ENCODE measurements at places on chromosomes 1 and 21. TPM values are rescaled to one million over a fixed set of nuclear protein-coding genes. Genes with fewer than 3 reads are reported as not detected.
A peak's percentile ranks its signal among the peaks of the same experiment; 100 is the strongest.

GRCh38 chr1:1024149-1024770, 4.3 kb downstream of the AGRN start:
- no peaks in the 10 kb centered on the region for H3K27me3 ChIP-seq
- no peaks in the 10 kb centered on the region for H3K4me1 ChIP-seq
- DNase-seq, result no peak
- H3K27ac ChIP-seq, result no peak overlapping the region
- no peak overlapping the region for H3K4me3 ChIP-seq
- H3K36me3 ChIP-seq, result no peaks in the 10 kb centered on the region

DNA sequence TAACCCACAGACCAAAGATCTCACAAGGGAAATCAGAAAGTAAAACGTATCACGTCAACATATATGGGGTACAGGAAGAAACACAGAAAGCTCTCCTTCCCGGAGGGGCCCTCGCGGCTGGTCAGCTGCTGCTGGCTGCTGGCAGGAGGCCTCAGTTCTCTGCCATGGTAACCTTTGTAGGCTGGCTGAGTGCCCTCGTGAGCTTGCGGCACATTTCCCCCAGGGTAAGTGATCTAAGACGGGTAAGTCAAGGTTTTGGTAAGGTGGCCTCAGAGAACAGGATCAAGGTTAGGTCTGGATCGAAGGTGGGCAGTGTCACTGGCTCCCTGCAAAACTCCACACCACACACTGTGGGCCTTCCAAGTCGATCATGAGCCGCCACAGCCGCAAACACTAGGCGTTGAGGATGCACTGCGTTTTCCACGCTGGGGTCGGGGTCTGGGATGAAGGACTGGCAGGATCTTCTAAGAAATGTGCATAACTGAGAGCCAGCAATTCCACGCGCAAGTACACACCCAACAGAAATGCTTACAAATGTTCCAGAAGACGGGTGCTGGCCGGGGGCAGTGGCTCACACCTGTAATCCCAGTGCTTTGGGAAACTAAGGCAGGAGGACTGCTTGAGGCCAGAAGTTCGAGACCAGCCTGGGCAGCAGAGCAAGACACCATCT, 33.9 kb downstream of the WDR4 start:
- H3K36me3 ChIP-seq, result no peaks in the 10 kb centered on the region
- no peak overlapping the region for H3K27ac ChIP-seq
- DNase-seq, result no peak
- H3K4me3 ChIP-seq, result no peak overlapping the region

DNA sequence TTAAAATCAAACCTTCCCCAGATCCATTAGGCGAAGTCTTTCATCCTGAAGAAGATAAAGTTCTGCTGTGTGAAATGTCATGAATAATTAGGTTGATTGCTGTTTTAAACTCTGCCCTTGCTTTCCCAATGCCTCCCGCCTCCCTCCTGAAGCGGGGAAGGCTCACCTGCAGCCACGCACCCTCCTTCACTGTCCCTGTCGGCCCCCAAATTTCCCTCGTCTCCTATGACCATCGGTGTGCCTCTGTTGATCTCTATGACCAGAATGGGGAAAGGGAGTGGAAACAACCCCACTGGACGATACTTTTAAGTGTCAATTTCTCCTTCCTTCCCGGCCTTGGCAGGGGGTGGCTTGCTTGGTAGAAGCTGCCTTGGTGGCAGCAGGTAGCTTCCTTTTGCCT, 35.1 kb downstream of the LHX4 start:
- no peaks in the 10 kb centered on the region for H3K27me3 ChIP-seq
- H3K27ac ChIP-seq, result no peak overlapping the region
- no peak overlapping the region for H3K4me3 ChIP-seq
- H3K36me3 ChIP-seq, result no peaks in the 10 kb centered on the region
- no peaks in the 10 kb centered on the region for H3K4me1 ChIP-seq

DNA sequence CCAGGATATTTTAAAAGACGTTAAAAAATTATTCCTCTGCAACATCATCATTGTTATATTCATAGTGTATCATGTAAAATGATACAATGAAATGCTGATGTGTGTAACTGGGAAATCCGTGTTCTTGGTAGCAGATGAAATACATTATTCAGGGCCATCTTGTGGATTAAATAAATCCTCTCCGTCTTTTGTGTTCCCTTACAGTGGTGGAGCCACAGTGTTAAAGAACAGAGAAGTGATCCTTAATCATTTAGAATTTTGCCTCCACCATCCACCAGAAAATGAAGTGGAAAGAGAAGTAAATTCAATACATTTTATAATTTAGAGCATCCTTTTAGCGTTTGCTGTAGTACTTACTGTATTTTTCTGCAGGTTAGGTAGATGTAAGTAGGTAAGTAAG, 1.3 kb downstream of the DYRK3 start:
- peaks cover 1% of the 10 kb centered on the region for H3K4me1 ChIP-seq
- no peaks in the 10 kb centered on the region for H3K36me3 ChIP-seq
- peak overlapping the region; percentile 95 for H3K4me3 ChIP-seq
- no peaks in the 10 kb centered on the region for H3K27me3 ChIP-seq
- H3K27ac ChIP-seq, result no peak overlapping the region
- no peak for DNase-seq

DNA sequence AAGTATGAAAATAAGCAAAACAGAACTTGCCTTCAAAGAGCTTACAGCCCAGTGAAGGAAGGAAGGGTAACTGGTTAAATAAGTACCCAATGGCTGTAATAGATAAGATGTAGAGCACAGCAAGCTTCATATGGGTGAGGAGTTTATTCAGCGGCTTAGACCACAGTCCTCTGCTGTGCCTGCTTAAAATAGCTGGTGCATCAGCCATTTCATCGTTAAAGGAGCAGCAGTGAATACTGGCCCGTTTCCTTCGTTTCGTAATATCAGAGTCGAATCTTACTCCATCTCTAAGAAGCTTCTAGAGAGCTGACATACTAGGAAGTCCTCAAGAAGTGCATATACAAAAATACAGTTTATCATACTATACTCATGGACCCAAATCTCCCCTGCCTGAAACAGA, 286.5 kb downstream of the NFIA start:
- H3K4me1 ChIP-seq, result peaks cover 1% of the 10 kb centered on the region
- no peaks in the 10 kb centered on the region for H3K36me3 ChIP-seq
- no peak for DNase-seq
- no peaks in the 10 kb centered on the region for H3K27me3 ChIP-seq
- H3K27ac ChIP-seq, result no peak overlapping the region

GRCh38 chr1:45892068-45892785, 88.8 kb downstream of the MAST2 start:
- no peaks in the 10 kb centered on the region for H3K36me3 ChIP-seq
- DNase-seq, result no peak
- peak overlapping the region; percentile 32 for H3K27ac ChIP-seq
- no peaks in the 10 kb centered on the region for H3K27me3 ChIP-seq

Gene OLIG2
- total RNA-seq, result not detected

Measured in ovary (tissue), 10 donors.